Activated B cell treated with CpG ODN at 0.5 μM for 24 hours (primary cell): ENCODE measurements at places on chromosomes 7 and 10. TPM values are rescaled to one million over a fixed set of nuclear protein-coding genes. Genes with fewer than 3 reads are reported as not detected.

GRCh38 chr10:122246830-122247520, 24.1 kb upstream of the BTBD16 start:
- no peak for DNase-seq

The EMX2 gene
- not detected in 2 replicates for total RNA-seq

GRCh38 chr10:59891349-59891748, 15.0 kb downstream of the CCDC6 start:
- no peak for DNase-seq

GRCh38 chr10:31697271-31698180, 231.1 kb downstream of the ARHGAP12 start:
- no peak for DNase-seq

DNA sequence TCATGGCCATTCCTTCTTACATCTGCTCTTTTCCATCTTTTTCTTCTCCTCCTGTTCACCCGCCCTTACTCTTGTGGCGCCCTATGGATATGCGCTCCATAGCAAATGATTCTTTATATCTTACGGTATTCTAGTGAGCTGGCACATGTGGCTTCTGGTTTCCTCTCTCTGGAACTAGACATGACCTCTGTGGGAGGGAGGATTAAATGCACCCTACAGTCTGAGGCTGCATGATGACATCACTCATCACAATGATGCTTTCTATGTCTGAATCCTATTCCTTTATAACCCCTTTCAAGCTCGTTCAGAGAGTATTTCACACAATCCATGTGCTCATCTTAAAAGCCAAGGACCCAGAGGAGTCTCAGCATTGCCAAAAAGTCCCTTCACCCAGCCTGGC, 153.3 kb downstream of the EGFR start:
- DNase-seq = no peak

The GARIN1A gene
- 1.2 and 1.4 TPM in 2 replicates for total RNA-seq

GRCh38 chr7:17929647-17930395, 10.5 kb downstream of the SNX13 start:
- no peak for DNase-seq

DNA sequence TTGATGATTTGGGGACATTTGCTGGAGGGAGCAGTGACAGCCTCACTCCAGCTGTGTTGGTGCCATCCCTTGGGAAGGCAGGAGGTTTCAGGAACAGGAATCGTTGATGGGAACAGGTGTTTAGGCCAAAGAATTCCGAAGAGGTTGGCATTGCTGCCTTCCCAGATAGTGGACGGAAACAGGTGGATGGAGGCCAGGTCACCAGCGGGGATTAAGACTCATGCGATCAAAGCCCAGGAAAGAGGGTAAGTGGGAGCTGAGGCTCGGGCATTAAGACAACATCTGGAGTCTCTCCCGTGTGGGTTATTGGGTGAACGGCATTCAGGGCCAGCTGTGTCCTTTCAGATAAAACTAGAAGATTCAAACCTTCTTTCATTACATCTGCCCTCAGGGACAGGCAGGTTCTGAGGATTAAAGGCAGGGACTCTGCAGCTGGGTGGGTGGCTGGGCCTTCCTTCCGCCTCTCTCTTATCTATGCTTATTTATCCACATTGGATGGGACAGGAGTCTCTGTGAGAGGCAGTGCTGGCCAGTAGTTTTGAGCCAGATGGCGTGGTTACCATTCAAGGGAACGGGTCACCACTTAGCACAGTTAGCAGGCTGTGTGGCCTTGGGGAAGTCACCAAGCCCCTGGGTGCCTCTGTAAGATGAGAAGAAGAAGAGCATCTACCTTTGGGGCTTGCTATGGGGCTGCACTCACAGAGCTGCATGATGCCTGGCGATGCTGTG, 67.6 kb downstream of the INSIG1 start:
- no peak for DNase-seq

DNA sequence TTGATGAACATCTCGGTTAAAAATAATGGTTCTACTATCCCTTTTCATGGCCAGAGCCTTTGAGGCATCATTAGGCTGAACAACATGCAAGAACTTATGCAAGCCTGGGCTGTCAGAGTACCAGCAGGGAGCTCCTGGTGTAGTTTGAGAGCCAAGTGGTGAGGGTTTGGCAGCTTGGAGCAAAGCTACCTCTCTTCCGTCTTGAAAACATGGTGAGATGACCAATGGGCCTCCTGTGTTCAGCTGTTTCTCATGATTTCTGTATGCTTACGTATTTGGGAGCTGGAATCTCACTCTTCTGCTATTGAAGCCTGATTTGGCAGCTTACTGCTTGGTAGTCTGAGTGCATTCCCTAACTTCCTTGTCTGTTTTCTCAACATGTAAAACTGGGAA, 150.4 kb downstream of the CXCL12 start:
- DNase-seq = no peak

- no peak for DNase-seq
Observed at GRCh38 chr7:142606081-142606480, 143.2 kb upstream of the PRSS1 start.

DNA sequence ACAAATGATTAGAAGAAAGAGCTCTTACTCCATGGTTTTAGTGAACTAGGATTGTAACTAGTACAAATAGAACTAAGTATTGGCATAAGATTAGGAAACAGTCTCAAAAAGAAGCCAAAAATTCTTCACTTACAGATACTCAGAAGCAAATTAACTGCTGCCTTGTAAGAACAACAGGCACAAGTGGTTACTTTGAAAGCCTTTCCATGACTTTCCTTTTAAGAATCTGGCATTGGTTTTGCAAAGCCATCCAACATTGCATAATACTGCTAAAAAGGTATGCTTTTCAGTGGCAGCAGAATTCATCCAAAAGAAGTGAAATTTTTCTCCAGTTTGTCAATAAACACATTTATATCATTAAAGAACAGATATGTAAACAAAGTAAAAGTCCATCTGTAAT, 126.8 kb upstream of the ODAD2 start:
- no peak for DNase-seq

DNA sequence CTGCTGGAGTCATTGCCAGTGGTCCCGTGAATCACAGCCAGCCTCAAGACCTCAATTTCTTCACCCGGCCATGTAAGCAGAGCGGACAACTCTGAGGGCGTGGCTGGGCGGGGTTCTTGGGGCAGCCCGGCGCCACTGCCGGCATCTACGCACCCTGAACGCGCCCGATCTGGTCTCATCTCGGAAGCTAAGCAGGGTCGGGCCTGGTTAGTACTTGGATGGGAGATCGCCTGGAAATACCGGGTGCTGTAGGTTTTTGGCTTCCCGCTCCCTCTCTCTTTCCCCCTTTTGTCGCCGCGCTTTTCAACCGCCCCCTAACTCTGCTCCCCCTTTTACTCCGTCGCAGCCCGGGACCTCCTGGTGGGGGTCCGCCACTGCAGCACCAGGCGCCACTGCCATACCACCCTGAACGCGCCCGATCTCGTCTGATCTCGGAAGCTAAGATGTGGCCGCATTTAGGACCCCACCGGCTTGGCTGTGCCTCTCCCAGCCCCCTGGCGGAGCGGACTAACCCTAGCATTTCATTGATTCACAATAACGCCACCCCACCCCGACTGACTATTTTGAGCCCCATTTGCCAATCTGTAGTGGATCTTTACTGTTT, 25.3 kb downstream of the GARIN1A start:
- peak; percentile 48 for DNase-seq

- no peak for DNase-seq
Observed at GRCh38 chr7:139436806-139437205, 46.7 kb downstream of the KLRG2 start.

The SAMD9L gene
- 34.1 and 43.3 TPM in 2 replicates for total RNA-seq

The SCIN gene
- total RNA-seq = 0.05 TPM in 1 of 2 replicates, not detected in the other

DNA sequence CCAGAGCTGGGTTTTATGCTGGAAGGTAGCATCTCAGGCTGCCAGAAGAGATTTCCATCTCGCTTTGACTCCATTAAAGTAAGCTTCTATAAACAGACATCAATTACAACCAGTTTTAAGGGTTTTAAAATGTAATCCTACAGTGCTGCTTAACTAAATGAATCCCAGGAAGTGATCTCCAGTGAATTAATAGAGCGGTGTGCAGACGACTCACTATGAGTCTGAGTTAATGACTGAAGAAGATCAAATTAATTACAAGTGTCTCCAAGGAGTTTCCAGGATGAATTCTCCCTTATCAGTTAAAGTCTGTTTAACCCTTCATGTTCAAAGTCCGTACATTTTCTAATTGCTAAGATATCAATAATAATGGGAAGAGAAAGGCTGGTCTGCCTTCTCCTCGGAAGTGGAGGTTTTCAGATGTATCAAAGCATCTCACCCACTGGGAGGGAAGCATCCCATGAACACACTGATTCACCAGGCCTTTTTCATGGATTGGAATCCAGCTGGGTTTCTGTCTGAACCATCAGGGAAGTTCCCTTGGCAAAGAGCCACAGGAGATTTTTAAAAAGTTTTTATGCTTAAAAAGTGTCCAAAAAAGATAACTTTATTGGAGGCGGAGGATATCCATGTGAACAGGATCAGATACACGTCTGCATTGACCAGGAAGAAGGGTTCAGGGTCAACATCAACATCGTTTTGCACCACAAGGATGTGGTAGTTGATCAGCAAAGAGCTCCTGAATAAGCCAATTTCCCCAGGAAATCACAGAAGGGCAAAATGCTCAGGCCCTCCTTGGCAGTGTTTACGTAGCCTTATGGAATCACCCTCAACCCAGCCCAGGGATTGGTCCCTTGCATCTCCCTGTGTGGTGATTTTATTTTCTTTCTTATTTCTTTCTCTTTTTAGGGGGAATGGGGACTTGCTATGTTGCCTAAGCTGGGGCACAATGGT, 288.2 kb downstream of the POU6F2 start:
- DNase-seq = no peak

GRCh38 chr10:27192284-27192683, 37.1 kb downstream of the MASTL start:
- DNase-seq = no peak

DNA sequence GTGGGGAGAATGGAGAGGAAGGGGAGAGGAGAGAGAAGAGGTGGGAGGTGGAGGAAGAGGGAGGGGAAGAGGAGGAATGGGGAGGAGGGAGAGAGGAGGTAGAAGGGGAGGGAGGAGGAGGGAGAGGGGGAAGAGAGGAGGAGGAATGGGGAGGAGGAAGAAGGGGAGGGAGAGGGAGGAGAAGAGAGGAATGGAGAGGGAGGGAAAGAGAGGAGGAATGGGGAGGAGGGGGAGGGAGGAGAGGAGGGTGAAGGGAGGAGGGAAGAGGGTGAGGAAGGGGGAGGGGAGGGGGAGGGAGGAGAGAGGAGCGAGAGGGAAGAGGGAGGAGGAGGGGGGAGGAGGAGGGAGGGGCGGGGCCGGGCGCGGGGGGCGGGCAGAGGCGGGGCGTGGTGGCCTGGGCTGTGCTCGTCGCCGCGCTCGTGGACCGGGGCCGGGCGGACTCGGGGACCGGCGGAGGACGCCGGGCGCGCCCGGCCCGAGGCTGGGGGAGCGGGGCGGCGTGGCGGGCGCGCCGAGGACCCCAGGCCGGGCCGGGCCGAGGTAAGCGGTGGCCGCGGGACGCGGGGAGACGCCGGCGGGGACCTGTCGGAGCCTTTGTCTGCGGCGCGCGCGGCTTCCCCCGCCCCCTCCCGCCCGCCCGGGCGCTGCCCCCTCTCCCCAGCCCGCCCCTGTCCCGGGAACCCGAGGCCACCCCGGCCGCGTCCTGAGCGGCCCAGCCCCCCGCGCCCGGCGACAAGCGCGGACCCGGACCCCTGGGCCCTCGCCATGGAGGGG, at the start of gene SLC29A4:
SLC29A4 (plus strand) TSS at position 401 of the 774 bp plus-strand sequence. CDS start 4,874 bp downstream, outside the sequence.
- no peak for DNase-seq

GRCh38 chr7:90892213-90892612, 296.1 kb downstream of the CDK14 start:
- DNase-seq = no peak

The CDH23 gene
- total RNA-seq = 0.17 and 0.29 TPM in 2 replicates

DNA sequence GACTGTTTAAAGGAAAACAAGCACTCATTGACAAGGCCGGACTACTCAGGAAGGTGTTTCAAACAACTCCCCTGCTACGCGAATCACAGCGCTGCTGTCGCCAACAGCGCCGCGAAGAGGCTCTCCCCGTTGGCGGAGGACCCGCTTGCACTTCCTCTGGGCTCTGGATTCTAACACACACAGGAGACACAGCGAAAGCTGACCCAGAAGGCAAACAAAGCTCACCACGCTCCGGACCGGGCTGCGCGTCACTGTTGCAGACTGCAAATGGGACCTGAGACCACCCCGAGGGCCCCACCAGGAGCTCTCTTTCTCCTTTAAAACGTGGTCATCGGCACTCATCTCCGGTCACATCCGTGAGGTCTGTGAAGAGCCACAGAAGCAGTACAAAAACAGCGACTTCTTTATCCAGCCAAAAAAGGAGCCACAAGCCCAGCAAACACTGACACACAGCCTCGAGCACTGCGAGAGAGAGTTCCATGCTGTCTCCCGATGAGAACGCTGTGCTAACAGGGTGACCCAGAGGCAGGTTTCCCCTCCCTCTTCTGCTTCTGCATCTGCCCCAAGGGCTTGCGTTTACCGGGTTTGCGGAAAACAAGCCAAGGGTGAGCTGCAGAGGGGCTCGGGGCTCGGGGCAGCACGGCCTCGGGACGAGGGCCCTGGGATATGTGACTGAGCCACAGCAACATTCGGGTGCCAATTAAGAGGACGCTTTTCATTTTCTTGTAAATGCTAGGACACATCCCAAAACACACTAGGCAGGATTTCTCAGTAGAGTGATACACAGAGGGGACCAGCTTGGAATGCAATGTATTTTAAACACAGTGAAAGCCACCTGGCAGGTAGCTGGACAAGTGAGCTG, 41.3 kb downstream of the AMZ1 start:
- peak; percentile 10 for DNase-seq

DNA sequence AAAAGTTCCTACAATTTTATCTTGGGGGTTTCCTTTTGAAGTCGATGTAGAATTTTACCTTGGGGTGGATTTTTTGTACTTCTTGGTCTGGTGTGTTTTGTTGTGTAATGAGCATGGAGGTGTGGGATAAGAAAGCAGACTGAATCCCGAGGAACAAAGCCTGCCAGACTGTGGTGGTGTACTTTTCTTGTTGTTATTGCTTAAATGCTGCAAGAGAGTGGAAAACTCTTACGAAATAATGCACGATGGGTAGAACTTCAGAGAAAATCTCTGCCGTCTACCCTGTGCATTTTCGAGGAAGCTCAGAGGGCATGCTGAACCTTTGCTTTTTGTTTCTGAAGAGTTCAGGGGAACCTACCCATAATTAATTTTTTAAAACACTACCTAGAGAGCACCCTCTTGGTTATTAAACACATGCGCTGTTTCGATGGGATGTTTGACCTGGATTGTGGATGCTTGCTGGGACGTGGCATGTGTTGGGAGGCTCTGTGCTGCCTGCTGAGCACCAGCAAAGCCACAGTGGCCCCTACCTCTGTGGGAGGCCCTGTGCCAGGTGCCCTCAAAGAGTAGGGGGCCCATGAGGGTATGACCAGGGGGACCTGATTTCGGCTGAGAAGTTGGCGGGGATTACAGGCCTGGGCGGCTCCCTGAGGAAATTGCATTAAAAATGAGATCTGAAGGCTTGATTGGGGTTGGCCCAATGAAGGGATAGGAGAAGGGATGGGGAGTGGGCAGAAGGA, 94.1 kb downstream of the TCF7L2 start:
- DNase-seq = no peak

The TMEM139 gene
- 0.34 and 0.47 TPM in 2 replicates for total RNA-seq
